Naive B cell (primary cell): ENCODE measurements at places on chromosomes 12 and 14. TPM values are rescaled to one million over a fixed set of nuclear protein-coding genes. Genes with fewer than 3 reads are reported as not detected.

BIN2 gene
- polyA plus RNA-seq = 83.7 TPM

C12orf56 gene
- polyA plus RNA-seq = not detected

FAM181A gene
- polyA plus RNA-seq = not detected

DACT1 gene
- 2.4 TPM for polyA plus RNA-seq

GEMIN2 gene
- polyA plus RNA-seq = 18.5 TPM

GRCh38 chr14:81567302-81567701 lies 33.6 kb upstream of the SEL1L start:
- H3K4me3 ChIP-seq = no peak overlapping the region
- no peak for DNase-seq
- H3K4me1 ChIP-seq = no peaks in the 10 kb centered on the region

GRCh38 chr14:33229269-33229929 lies 290.7 kb downstream of the NPAS3 start:
- no peaks in the 10 kb centered on the region for H3K4me1 ChIP-seq
- H3K27ac ChIP-seq = no peak overlapping the region
- H3K36me3 ChIP-seq = no peaks in the 10 kb centered on the region
- no peaks in the 10 kb centered on the region for H3K27me3 ChIP-seq

DNA sequence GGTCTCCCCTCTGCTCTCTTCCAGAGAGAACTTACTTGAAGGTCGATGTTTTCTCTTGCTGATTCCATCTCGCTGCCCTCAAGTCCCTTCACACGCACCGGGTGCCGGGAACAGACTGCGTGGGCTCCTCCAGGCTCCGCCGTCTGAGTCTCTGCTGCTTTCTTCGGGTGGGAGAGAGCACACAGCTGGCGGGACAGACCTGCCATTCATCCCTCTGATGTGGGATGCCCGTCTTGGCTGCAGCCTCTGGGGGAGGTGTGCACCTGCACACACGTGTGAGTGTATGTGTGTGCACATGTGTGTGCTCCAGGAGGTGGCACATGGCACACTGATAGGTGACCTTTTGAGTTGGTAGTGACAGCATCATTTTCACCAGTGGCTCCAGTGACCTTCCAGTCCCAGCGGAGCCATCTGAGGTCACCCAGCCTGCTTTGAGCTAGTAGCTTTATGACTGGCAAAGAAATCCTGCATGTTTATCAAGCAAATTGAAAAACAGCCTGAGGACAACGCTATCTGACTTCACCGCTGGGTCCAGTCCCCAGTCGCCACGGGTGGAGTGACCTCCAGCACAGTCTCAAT lies at the start of gene NINJ2:
NINJ2 (minus strand) TSS at position 153 of the 579 bp plus-strand sequence; CDS start at position 68, 85 bp downstream.
- no peak within 1 kb of the TSS for H3K4me3 ChIP-seq
- H3K27ac ChIP-seq = peak within 1 kb of the TSS; percentile 28
- no peaks in the 10 kb centered on the region for H3K36me3 ChIP-seq
- no peaks in the 10 kb centered on the region for H3K27me3 ChIP-seq
- no peak for DNase-seq

- H3K27me3 ChIP-seq = no peaks in the 10 kb centered on the region
- no peak overlapping the region for H3K4me3 ChIP-seq
- H3K4me1 ChIP-seq = peaks cover 7% of the 10 kb centered on the region
- H3K27ac ChIP-seq = no peak overlapping the region
Measured at GRCh38 chr14:45145214-45145613, 9.5 kb downstream of the FANCM start.

DNA sequence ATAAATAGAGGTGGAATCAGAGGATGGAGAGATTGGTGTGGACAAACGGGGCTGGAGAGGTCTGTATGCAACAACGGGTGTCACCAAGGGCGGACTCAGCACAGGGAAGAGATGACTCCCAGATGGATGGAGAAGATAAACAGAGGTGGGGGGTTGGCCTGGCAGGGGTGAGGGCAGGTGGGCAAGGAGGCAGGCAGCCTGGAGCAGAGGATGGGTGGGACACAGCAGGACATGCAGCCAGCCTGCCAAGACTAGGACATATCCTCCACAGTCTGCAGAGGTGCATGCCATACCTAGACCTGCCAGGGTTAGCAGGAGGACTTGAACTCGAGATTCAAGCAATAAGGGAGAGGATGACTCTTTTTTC lies 56.2 kb downstream of the TTC7B start:
- peak overlapping the region; percentile 85 for H3K27ac ChIP-seq
- H3K4me1 ChIP-seq = peaks cover 17% of the 10 kb centered on the region
- H3K4me3 ChIP-seq = no peak overlapping the region
- H3K27me3 ChIP-seq = no peaks in the 10 kb centered on the region
- no peak for DNase-seq

DNA sequence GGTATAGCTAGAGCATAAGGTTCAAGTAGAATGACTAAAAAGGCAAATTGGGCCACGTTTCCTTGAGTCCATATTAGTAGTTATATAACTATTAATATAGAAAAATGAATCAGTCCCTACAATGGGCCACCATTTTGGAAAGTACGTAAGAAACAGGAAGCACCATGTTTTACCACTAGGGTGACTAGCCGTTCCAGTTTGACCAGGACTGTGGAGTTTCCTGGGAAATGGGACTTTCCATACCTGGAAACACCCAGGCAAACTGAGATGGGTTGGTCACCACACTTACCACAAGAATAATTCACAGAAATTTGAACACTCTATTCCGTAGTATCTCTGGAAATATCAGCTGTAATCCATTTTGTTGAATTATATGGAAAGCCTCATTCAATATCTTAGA lies 2.1 kb upstream of the MAGOHB start:
- peaks cover 20% of the 10 kb centered on the region for H3K4me1 ChIP-seq
- no peak overlapping the region for H3K27ac ChIP-seq
- H3K36me3 ChIP-seq = peaks cover 4% of the 10 kb centered on the region
- peak overlapping the region; percentile 40 for H3K4me3 ChIP-seq
- peaks cover 15% of the 10 kb centered on the region for H3K27me3 ChIP-seq

GRCh38 chr14:61285364-61285763 lies 4.2 kb upstream of the TMEM30B start:
- H3K4me3 ChIP-seq = no peak overlapping the region

GRCh38 chr14:68033336-68033932 lies 213.9 kb downstream of the RAD51B start:
- peaks cover 6% of the 10 kb centered on the region for H3K4me1 ChIP-seq
- H3K4me3 ChIP-seq = no peak overlapping the region
- H3K36me3 ChIP-seq = peaks cover 28% of the 10 kb centered on the region
- no peaks in the 10 kb centered on the region for H3K27me3 ChIP-seq

GRCh38 chr12:50351120-50352043 lies 45.0 kb downstream of the FAM186A start:
- no peaks in the 10 kb centered on the region for H3K36me3 ChIP-seq
- peak overlapping the region; percentile 27 for H3K27ac ChIP-seq
- DNase-seq = no peak
- no peaks in the 10 kb centered on the region for H3K4me1 ChIP-seq

GRCh38 chr12:121314431-121314830 lies 17.9 kb upstream of the CAMKK2 start:
- no peak overlapping the region for H3K4me3 ChIP-seq
- no peak for DNase-seq
- peaks cover 5% of the 10 kb centered on the region for H3K4me1 ChIP-seq

DNA sequence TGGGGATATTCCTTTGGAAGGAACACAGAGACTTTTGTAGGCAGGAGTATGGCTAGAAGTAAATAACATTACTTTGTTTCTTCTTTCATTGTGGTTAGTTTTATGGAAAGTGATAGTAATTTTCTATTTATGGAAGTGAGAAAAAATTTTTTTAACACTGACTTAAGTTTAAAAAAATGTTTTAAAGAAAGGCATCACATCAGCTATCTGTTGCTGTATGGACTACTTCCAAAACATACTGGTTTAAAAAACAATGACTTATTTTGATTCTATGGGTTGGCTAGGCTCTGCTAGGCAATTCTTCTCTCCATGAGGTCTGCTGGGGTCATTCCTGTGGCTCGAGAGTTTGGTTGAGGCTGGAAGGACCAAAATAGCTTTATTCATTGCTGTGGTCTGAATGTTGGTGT lies 31.7 kb upstream of the SLC38A2 start:
- H3K4me1 ChIP-seq = peaks cover 45% of the 10 kb centered on the region
- H3K4me3 ChIP-seq = peak overlapping the region; percentile 45
- no peaks in the 10 kb centered on the region for H3K27me3 ChIP-seq

DNA sequence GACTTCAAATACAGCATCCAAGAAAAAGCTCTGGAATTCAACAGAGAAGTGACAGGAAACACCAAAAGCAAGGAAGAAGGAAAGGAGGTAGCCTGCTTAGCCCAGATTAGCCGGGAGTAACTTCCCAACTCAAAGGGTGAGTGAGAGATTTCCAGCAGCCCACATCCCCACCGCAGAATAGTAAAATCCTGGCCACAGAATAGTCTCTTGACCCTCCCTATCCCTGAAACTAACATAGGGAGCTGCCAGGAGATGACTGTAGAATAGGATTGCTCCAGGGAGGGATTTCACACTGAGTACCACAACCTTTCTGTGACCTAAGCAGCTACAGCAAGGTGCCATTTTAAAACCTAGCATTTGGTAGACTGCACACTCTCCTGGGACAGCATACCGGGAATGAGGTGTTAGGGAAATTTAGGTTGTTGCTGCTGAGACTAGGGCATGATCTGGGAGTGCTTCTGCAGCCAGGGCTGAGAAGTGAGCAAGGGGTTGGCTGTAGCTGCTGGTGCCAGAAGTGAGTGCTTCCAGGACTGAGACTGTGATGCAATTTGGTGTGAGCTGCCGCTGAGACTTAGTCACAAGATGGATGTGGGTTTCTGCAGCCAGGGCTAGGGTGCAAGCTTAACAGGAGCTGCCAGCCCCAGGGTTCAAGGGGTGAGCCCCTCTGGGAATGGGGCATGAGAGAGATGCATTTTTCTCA lies 66.0 kb downstream of the TMTC3 start:
- no peak overlapping the region for H3K27ac ChIP-seq
- H3K4me1 ChIP-seq = no peaks in the 10 kb centered on the region
- peaks cover 18% of the 10 kb centered on the region for H3K36me3 ChIP-seq
- no peak for DNase-seq
- no peaks in the 10 kb centered on the region for H3K27me3 ChIP-seq
